ENCODE measurements at places on chromosomes 2 and 18.

DNA sequence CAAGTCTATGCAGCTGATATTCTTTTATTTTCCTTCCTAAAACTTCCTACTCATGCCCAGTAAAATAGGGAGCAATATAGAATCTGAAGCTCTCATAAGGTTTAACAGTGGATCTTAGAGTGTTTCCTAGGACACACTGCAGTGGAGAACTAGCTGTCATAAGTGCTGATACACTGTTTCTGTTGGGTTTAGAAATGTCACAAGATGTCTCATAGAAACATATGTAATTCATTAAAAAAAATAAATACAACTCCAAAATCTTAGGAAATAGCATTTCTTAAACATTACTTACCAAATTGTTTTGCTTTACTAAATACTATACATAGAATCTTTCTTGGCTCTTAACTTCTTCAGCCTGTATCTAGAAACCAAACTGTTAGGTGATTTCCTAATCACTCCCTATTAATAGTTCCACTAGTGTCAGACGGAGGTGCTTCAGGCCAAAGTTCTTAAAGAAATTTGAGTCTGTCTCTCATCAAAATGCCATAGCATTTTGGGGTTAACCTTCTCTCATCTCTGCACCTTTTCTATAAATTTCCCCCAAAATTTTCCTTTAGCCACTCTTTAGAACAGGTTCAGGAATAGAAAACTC, 93.7 kb downstream of the CERKL start:
- DNase-seq = no peak

- DNase-seq = no peak
These were observed 465.0 kb upstream of the CWC22 start for GRCh38 chr2:180472133-180472532.

GRCh38 chr2:130957915-130958314, 121.2 kb downstream of the ARHGEF4 start:
- no peak for DNase-seq

- DNase-seq = no peak
These were observed 59.4 kb upstream of the HPCAL1 start for GRCh38 chr2:10242998-10243925.

DNA sequence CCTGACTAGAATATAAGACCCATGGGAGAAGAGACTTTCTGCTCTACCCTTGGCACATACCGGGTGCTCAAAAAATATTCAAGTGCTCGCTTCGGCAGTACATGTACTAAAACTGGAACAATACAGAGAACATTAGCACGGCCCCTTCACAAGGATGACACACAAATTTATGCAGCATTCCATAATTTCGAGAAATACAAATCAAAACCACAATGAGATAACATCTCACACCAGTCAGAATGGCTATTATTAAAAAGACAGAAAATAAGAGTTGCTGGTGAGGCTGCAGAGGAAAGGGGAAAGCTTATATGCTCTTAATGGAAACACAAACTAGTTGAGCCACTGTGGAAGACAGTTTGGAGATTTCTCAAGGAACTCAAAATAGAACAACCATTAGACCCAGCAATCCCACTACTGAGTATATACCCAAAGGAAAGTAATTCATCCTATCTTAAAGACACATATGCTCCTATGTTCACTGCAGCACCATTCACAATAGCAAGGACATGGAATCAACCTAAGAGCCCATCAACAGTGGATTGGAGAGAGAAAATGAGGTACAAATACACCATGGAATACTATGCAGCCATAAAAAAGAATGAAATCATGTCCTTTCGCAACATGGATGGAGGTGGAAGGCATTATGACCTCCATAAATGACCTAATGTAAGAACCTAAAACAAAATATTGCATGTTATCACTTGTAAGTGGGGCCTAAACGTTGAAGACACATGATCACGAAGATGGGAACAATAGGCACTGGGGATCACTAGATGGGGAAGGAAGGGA, 71.6 kb upstream of the CYP1B1 start:
- no peak for DNase-seq

GRCh38 chr2:211854832-211855231, 683.8 kb downstream of the ERBB4 start:
- DNase-seq = no peak

DNA sequence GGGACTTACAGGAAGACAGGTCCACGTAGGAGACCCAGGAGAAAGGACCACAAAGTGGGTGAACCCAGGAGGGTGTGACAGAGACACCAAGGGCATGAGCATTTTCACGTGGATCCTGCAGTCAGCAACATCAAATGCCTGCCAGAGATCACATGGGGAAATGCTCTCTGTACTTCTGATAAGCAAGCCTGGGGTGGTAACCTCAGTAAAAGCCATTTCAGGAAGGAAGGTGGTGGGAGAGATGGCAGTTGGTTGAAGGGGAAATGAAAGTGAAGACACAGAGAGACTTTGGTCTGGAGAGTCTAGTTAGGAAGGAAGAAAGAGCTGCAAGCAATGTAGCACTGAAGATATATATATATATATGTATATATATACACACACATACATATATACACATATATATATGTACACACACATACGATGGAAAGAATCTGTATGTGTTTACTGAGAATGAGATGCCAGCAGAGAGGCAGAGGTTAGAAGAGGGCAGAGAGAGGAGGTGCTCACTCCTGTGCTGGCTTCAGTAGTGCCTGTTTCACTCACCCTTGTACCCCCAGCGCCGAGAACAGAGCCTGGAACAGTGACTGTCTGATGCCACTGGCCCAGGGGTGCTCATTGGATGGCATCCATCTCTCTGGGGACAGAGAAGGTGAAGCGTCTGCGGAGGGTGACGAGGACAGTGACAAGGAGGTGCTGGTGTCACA, 314.9 kb downstream of the AFF3 start:
- DNase-seq = no peak

GRCh38 chr2:174858745-174859144, 94.5 kb upstream of the CHRNA1 start:
- no peak for DNase-seq

DNA sequence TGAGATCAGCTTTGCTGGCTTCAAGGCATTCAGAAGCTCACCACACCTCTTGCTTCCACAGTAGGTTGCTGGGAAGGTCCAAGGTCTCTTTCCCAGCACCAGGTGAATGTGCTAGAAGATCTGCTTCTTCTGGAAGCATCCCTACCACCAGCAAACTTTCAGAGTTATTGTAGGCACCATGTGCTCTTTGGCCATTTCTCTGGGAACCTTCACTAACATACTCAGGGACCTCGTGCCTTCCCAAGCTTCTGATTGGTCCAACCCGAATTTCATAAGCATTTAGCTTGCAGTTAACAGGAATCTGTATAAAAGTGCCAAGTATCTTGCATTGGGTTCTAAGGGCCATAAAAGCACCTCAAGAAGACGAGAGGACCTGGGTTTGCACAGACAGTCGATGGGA, 86.5 kb upstream of the ARL4C start:
- DNase-seq = no peak

- DNase-seq = no peak
These were observed 98.2 kb downstream of the DPP4 start for GRCh38 chr2:161975813-161976160.

- DNase-seq = no peak
These were observed 5.6 kb downstream of the ATP5MC3 start for GRCh38 chr2:175175896-175176295.

- no peak for DNase-seq
These were observed 221.1 kb downstream of the RDH14 start for GRCh38 chr2:18339326-18339725.

- no peak for DNase-seq
These were observed 7.8 kb upstream of the RALB start for GRCh38 chr2:120244656-120245519.

GRCh38 chr2:157056200-157056676, 201.3 kb upstream of the GALNT5 start:
- DNase-seq = no peak

Data from activated CD4-positive, alpha-beta T cell treated with anti-CD3 and anti-CD28 coated beads, Interleukin-2, amount 50 U/mL, for 48 hours (primary cell).